IPS-NIHi11 (cell line): ENCODE measurements at places on chromosomes 7 and 10.

DNA sequence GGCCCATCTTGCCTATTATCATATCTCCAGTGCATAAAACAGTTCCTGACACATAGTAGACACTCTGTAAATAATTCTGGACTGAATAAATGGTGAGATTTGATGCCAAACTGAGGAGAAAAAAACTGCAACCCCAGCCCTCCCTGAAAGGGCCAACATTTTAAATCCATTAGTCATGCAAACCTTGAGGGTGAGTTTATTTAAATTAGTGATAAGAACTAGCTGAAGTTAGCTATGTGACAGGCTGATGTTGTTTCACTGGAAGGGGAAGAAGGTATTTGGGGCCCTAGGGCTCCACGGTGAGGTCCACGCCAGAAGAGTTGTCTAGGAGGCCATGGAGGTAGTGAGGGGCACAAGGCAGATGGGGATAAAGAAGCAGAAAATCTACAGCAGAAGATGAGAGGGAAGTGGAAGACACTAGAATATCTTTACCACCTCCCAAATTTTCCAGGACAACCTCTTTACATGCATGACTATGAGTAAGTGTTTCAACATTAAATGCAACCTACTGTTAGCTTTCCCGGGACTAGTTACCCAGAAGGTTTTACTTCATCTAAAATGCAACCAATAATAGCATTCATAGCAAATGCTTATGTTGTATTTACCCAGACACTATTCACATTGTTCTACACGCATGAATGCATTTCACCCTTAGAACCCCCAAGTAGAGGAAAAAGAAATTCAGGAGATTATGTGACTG, 183.2 kb upstream of the LYZL1 start:
- DNase-seq, result no peak

DNA sequence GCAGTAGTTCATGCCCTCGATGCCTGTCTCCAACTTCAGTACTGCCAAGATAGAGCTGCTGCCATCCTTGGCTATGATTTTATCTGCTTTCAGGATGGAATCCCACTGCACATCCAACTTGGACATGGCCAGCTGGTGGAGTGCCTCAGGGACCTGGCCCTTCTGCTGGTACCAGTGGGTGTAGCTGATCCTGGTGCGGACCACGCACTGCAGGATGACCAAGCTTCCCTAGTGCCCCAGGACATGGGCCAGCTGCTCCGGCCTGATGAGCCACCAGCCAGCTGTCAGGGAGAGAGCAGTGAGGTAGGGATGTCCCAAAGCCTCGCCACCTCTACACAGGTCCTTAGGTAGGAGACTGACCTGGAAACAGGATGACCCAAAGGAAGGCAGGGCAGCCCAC, 49.0 kb upstream of the TARP start:
- no peak for DNase-seq

GRCh38 chr10:11080564-11080984, 62.9 kb downstream of the CELF2 start:
- no peak for DNase-seq

DNA sequence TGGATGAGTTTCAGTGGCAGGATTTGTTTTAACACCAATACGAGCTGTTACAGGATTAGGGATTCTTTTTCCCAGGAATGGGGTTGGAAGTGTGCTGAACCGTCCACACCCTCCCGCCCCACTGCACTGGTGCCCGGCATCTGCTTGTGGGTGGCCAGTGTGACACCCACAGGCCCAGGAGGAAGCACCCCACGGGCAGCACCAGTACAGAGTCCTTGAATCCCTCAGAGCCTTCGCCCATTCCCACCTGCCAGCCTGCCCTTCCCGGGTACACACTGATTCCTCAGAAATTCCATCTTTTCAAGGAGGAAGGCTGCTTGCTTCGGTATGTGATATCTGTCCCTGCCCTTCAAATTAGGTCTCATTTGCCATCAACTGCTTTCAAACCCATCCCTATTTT, 15.4 kb downstream of the INSIG1 start:
- no peak for DNase-seq

DNA sequence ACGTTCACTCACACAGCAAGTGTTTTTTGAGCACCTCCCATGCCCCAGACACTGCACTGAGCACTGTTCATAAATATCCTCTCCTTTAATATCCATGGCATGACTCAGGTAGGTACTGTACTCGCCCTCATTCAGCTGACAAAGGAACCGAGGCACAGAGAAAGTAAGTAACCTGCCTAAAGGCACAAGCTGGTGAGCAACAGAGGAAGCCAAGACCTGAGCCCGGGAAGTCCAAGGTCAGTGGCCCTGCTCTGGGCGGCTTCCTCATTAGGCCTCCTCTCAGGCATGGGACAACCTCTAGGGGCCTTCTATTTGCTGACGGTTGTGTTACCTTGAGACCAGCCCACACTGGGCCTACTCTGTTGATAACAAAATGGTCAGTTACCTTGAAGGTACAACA, 45.1 kb upstream of the EZH2 start:
- no peak for DNase-seq

DNA sequence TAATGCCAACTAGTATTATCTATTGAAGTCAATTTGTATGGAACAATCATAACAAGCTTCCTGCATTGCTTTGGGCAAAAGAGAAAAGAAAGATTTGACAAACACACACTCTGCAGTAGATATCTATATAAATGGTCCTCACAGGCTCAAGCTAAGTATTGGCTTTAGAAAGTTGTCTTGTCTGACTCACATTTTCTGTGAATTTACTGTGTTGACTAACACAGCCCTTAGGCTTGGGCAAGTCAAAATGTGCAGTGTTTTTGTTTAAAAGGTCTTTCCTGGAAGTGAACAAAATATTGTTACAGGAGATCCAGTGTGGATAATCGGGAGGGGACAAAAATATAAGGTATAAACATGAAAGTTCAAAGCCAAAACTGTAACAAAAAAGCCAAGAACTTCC, 194.4 kb downstream of the RELN start:
- DNase-seq, result no peak

GRCh38 chr10:3887885-3888476, 103.0 kb upstream of the KLF6 start:
- peak; percentile 47 for DNase-seq

DNA sequence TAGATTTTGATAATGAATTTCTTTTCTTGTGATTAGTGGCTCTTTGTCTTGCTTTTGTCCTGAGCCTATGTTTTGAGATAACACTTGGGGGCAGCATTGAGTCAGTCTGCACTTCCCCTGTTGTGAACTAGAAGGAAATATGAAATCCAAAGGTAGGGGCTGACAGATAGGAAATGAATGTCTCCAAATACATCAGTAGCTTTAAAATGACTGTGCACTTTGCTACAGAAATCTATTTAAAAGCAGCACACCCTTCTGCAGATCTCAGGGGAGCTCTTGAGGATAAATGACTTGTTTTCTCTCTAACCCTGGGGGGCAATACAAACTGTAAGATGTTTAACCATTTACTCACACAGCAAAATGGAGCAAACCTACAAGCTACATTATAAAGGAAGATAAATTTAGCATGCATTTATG, 176.0 kb upstream of the MYO3A start:
- DNase-seq, result peak; percentile 37
